ENCODE measurements at places on chromosomes 4 and X.

DNA sequence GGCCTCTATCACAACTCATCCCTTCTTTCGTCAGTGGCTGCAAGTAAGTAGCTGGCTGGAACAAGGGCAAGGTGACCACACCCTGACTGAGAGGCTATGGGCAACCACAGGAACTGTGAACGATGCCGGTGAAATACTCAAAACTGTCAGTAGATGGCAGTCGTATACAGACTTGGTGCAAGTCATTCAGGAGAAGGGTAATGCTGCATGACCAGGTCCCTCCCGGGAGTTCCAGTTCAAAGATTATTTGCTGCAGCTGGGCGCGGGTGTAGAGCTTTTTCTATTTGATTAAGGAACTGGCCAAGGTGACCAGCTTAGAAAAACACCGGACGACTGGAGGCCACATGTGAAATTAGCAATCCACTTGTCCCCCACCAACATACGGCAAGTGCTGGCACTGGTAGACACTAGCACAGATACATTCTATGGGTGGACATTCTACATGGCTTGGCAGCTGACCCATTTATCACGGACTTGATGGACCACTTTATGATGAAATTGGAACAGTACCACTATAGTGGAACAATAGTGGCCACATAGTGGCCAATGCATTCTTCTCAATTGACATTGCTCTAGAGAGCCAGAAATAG, 726.6 kb downstream of the TRAM1L1 start:
- DNase-seq: peak; percentile 3

GRCh38 chrX:44157283-44157682, 184.1 kb upstream of the NDP start:
- no peak for DNase-seq

DNA sequence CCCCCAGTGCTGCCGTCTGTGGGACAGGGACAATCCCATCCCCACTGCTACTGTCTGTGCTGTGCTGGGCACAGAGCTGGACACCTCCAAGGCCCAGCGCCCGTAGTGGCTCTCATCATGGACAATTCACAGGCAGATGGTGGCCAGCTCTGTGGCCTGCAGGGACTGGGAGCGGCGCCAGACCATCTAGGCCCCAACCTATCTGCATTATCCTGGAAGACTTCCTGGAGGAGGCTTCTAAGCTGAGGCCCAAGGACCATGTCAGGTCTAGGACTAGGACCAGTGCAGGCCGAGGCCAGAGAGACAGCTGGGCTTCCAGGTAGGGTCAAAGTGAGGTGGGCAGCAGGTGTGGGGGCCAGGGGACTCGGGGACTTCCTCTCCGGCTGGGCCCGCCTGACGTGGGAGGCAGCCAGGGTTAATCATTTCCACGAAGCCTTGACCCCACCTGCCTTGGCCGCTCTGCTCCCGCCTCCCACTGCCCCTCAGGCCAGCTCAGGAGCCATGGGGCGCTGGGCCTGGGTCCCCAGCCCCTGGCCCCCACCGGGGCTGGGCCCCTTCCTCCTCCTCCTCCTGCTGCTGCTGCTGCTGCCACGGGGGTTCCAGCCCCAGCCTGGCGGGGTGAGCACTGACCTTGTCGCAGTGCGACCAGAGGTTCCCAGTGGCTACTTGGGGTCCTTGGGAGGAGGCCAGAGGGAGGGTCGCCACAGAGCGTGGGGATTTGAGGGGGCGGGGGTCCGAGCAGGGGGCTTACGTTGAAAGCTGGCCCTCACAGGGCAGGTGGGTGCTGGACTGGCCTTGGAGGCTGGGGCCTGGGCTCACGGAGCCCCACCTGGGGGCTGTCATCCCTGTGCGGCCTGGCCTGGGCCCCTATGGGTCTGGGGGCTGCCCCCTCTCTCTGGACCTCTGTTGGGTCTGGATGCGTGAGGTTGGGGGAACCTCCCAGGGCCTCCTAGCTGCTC, at the start of gene HGFAC:
Gene HGFAC, plus strand, starts transcription at position 468 of the 959 bp plus-strand sequence. Its CDS starts 34 bp downstream, at position 502.
- no peak for DNase-seq

- no peak for DNase-seq
These were observed 32.3 kb downstream of the BCORL1 start for GRCh38 chrX:130014770-130015169.

DNA sequence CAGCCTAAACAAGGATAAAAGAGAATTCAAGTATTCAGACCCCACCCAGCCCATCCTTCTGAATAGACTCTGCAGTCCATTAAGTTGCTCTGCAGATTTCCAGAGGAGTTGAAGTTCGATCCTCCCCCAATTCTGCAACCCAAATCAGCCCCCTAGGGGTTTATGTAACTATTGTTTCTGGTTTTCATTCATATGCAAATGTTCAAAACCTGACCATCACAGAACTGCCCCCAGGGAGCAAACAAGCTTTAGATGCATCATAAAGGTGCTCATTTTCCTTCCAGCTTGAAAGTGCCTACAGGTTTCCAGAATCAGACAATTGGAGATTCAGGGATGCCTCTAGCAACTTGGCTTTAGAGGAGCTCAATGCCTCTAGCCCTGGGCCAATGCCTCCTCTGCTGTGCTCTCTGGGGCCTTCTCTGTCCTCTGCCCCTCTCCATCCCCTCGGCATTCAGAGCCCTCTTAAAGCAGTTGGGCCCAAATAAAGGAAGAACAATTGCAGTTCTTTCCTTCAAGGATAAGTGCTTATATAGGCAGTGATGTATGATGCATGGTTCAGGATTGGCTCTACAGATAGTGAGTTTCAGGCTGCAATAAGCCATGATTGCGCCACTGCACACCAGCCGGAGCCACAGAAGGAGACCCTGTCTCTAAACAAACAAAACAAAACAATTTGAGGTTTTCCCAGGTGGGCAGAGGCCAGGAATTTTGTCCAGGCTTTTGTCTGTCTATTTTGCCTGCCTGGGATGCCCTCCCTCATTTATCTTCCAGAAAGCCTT, 23.5 kb upstream of the SPINK2 start:
- DNase-seq: no peak

DNA sequence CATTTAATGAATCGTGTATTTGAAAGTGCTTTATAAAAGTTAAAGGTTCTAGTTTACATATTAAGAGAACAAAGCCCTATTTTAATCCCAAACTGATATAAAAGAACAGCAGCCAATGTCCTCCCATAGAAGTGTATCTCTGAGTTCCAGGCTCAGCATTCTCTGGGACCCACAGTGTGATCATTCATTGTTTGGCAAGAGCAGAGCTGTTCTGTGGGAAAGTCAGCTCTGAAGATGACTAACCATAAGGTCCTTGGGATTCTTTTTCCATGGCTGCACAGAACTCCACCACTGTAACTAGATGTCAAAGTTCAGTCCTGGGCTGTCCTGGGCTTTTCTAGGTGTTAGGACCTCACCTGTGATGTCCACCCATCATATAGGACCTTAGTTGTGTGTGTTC, 157.0 kb upstream of the TLL1 start:
- DNase-seq: no peak

- no peak for DNase-seq
These were observed 30.2 kb downstream of the SORCS2 start for GRCh38 chr4:7222521-7222920.

DNA sequence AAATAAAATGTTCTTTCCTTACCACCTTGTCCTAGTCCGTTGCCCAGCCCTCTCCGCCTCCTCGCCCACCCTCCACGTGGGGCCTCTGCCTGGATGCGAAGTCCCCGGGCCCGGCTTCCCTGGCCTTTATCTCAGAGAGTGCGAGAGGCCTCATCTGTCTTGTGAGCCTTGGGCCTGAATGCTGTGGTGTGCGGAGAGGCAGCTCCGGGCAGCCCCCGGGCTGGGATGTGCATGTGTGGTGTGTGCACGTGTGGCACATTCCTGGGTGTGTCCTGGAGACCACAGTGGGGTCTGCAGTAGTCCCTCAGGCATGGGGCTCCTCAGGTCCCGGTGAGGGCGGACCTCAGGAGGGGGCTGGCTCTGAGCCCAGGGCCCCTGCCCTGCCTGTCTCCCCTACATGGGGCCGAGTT, 31.4 kb downstream of the DOK7 start:
- no peak for DNase-seq

DNA sequence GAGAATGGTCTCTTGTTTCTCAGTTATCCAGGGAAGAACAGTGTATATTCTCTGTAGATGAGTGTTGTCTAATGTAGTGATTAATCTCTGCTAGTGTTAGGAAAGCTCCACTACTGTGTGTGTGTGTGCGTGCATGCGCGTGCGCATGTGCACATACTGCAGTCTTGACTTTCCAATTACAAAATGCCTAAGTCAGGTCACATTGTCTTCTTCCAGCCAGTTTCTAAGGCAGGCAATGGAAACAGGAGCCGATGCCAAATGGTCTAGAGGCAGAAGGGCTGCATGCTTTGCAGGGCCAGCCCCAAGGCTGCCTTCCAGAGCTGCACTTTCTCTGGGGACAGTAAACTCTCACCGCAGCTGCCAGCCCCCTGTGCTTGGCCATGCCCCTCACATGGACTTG, 30.5 kb upstream of the NAP1L5 start:
- DNase-seq: no peak

DNA sequence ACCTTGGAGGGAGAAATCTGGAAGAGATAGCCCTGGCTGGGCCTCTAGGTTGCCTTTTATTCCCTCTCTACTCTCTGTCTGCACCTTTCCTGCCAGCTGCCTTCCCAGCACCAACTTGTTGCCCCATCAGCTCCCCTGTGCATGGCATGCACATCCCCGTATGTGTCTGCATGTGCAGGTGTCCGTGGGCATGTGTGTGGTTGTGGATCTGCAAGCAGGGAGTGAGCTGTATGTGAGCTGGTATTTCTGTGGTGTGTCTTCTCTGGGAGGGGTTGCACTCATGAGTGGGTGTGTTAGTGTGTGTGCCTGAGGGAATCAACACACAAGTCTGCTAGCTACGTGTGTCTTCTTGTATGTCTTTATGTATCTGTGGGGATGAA, 9.9 kb downstream of the L1CAM start:
- DNase-seq: no peak

DNA sequence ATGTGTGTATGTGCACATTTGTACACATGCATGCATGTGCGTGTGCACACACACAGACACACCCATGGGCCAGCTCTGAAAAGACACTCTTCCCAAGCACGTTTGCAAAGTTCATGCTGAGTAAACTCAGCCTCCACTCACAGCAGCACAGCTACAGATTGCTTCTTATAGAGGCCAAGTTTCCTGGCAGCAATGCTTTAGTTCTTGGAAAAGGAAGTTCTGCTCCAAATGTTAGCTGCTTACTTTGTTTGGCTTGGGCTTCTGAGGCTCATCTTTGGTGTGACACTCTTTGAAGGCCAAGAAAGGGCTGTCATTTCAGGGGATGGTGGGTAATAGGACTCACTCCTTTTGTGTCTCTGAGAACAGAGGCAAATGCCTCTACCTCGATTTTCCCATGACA, 6.6 kb downstream of the PLP1 start:
- DNase-seq: no peak

DNA sequence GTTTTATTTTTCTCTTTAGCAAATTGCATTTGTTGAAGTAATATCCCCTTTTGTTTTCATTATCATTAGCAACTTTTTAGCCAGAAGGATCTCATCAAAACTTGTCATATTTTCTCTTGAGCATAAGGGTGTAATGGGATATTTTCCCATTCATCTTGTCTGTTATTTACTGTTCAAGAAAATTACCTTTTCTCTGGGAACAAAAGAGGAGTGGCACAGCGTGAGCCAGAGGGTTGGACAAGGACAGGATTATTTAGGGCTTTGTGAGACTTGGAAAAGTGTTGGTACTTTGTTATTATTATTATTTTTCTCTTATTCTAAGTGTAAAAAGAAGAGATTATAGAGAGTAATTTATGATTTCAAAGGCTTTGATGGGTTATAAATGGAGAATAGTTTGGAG, 135.9 kb downstream of the PRKX start:
- no peak for DNase-seq

GRCh38 chrX:110142096-110142495, 139.2 kb downstream of the TMEM164 start:
- DNase-seq: no peak

GRCh38 chr4:156799121-156799589, 172.4 kb downstream of the PDGFC start:
- no peak for DNase-seq

DNA sequence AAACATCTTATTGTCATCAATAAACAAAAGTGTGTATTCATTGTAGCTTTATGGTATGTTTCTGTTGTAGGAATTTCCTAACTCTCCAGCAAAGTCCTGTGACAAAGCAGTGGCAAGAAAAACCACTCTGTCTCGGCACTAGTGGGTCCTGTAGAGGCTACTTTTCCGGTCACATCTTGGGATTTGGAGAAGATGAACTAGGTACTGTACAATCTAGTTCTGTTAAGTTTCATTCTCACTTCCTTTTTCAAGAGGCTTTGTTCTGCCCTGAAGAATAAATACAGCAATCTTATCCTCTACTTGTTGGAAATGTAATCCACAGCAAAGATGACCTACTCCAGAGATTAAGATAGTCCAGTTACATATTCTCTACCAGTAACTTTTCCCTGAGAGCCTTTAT, 69.3 kb downstream of the HHIP start:
- no peak for DNase-seq

- DNase-seq: no peak
These were observed 61.6 kb downstream of the LEF1 start for GRCh38 chr4:108107101-108107500.

GRCh38 chr4:161696944-161697343, 466.9 kb downstream of the FSTL5 start:
- DNase-seq: no peak

DNA sequence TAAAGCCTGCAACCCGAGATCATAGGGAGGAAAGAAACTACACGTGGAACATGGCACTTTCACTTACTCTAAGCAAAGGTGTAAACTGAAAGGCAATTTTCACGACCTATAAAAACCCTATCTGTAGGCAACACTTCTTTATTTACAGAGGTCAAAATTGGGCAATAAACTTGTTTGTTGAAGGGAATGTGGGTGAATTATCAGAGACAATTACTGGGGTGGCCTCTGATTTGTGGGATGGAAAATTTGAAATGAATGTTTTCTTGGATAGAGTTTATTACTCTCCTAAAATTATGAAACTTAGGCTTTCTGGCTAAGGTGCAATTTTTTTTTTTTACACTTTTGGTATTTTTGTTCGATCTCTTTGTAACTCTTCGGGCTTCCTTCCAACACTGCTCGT, 734.1 kb upstream of the TENM3 start:
- DNase-seq: no peak

GRCh38 chr4:127881563-127881864, 821 bp downstream of the PLK4 start:
- no peak for DNase-seq

GRCh38 chr4:180682776-180683175, 1560.4 kb upstream of the TENM3 start:
- no peak for DNase-seq

GRCh38 chr4:87835197-87835596, 2.4 kb downstream of the MEPE start:
- DNase-seq: no peak

GRCh38 chr4:7422898-7423180, 11.9 kb downstream of the PSAPL1 start:
- no peak for DNase-seq
